ENCODE measurements at places on chromosomes 5 and 9.

DNA sequence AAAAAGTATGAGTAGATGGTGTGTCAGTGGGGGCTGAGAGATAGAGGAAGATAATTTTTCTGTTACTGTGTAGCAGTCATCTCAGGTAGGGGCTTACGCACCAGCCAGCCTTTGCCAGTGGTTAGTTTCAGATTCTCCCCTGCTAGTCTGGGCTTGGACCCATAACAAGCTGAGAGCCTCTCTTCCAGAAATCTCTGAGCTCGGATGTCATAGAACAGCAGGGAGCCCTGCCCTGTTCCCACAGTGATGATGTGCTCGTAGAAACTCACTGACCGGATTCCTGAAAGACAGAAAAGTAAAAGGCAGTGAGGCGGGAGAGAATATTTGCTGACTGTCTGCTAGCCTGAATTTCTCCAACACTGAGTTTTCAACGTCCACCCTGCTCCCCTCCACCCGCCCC lies 37.2 kb downstream of the DCAF12 start:
- DNase-seq = no peak

DNA sequence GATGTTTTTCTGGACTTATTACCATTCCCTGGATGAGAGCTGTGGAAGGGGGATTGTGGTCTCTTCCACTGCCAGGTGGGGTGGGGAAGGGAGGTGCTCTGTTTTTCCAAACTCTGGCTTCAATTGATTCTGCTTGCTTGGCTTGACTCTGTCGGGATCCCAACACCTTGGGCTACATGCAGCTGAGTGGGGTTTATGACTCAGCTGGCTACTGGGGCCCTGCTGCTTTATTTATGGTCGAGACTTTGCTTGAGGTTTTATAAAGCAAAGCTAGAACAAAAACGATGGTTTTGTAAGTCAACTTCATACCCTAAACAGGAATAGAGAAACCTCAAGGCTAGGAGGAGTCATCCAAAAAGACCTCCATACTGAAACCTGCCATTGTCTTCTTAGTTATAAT lies 76.3 kb downstream of the AOPEP start:
- DNase-seq = no peak

DNA sequence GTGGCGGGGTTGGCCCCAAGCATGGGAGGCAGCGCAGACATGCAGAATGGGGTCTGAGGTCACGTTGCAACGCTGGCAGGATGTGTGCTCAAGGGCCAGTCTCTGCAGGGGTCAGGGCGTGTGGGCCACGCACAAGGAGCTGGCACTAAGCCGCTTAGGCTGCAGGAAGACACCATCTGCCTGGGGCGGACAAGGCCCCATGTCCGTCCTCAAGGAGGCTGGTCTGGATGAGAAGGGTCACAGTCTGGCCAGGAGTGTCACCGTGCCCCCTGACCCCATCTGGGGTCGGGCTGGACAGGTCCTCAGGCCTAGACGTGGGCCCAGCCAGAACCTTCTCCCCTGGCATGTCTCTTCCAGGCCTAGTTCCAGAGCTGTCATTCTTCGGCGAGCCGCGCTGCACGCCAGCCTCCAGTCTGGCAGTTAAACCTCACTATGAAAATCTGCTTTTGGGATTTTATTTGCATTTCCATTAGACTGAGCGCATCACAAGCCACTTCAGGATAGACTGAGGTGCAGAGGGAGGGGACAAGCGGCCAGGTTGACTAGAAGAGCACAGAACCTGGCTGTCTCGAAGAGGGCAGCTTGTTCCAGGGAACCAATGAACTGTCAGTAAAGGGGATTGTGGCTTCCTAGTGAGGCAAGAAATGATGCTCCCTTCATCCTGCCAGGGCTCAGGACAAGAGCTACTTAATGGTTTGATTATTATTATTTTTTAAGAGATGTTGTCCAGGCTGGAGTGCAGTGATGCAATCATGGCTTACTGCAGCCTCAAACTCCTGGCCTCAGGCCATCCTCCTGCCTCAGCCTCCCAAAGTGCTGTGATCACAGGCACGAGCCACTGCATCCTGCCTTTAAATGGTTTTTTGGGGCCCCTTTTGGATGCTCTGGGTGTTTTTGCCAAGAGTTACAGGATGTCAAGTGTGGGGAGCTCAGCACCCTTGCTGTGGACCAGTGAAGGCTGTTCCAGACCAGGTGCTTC lies 4.3 kb downstream of the BRD3OS start:
- no peak for DNase-seq

- peak; percentile 24 for DNase-seq
These were observed 399.8 kb upstream of the MEF2C start for GRCh38 chr5:89282554-89283510.

- DNase-seq = no peak
These were observed 48.9 kb downstream of the PTPN3 start for GRCh38 chr9:109449036-109449798.

GRCh38 chr9:92938025-92938424 lies 9.3 kb upstream of the FGD3 start:
- DNase-seq = no peak

- no peak for DNase-seq
These were observed 40.8 kb upstream of the GLRX start for GRCh38 chr5:95863383-95863757.

Measured in AG09309 (cell line).